SK-N-SH (cell line): ENCODE measurements at places on chromosomes 11 and 22. TPM values are rescaled to one million over a fixed set of nuclear protein-coding genes. Genes with fewer than 3 reads are reported as not detected.

DNA sequence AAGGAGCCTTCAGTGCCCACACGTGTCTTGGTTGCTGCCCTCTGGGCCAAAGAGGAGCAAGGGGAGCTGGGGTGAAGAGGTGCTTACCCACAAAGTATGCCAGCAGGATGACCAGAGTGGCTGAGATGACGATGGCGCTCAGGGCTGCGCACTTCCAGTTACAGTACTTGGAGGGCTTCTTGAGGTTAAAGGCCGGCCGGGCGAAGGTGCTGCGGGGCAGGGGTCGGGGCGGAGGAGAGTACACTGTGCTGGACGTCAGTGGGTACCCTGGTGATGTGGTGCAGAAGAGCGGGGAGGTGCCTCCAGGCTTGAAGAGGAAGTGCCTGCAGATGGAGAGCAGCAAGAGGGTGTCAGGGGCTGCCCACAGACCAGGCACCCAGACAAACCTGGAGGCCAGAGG, 315.0 kb upstream of the NARS2 start:
- no peak for DNase-seq

The MYOD1 gene
- not detected in 2 replicates for polyA plus RNA-seq

The TMPRSS5 gene
- polyA plus RNA-seq: 0.28 and 0.29 TPM in 2 replicates

- DNase-seq: no peak
These were observed 796 bp downstream of the POLDIP3 start for GRCh38 chr22:42613872-42614301.

The OR51I1 gene
- 0.08 TPM in 1 of 2 replicates, not detected in the other for polyA plus RNA-seq

DNA sequence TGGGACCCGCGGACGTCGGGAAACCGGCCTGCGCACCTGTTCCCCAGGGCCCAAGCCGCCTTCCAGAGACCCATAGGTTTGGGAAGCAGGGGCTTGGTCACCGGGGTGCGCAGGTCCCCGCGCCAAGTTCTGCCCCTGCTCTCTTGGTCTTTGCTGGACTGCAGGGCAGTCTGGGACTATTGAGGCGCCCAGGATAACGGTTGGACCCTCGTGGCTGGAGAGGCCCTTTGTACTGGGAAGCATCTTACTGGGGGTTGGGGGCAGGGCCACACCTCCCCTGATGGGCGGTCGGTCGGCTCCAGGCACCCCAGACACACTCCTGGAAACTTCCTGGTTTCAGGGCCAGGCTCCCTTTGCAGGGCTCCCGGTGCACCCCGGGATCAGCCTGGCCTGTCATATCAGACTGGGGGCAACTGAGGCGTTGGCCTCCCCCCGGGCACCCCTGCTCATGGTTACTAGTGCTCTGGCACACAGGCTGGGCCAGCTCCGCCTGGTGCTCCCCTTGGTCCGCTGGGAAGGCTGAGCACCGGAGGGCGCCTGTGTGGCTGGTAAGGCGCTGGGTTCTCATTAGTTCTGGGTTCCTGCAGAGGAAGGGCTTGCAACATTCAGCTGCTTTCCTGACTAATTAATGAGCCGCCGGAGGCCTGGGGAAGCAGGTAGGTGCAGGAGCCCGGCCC, 1250.5 kb downstream of the BRD1 start:
- DNase-seq: no peak

DNA sequence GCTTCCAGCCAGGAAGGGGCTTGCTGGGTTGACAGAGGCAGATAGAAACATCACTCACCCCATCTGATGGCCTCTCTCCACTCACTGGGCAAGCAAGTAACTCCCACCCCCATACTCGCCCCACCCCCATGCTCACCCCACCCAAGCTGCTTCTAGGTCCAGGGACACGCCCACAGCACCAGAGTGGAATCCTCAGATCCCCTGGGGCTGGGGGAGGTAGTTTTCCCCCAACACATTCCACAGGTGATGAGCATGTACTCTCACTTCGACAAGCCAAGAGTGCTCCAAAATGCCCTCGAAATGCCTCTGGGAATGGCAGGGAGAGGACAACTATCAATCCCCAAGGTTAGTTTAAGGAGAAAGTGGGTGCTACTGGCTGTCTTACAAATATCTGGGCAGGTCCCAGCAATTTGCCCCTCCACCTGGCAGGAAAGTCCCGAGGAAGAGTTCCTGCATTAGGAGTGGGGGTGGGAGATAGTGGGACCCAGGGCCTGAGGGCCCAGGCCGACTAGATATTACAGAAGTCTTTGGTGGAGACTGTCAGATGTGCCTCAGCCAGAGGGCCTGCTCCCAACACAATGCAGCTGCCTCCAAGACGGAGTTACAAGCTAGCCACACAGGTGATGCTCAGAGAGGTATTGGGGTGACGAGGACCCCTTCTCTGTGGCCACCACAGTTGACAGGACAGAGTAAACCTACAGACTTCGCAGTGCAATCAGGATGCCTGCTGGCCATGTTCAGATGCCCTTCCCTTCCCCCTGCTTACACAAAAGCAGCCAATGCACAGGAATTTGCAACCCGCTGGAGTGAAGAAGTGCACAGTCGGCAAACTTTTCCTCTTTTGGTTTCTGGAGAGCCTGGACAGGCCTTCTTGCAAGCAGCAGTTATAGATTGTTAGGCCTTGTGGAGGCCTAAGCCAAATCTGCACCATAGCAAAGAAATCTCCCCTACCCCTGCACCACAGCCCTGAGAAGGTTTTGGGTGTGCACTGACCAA, 2.9 kb upstream of the LMO1 start:
- no peak for DNase-seq

DNA sequence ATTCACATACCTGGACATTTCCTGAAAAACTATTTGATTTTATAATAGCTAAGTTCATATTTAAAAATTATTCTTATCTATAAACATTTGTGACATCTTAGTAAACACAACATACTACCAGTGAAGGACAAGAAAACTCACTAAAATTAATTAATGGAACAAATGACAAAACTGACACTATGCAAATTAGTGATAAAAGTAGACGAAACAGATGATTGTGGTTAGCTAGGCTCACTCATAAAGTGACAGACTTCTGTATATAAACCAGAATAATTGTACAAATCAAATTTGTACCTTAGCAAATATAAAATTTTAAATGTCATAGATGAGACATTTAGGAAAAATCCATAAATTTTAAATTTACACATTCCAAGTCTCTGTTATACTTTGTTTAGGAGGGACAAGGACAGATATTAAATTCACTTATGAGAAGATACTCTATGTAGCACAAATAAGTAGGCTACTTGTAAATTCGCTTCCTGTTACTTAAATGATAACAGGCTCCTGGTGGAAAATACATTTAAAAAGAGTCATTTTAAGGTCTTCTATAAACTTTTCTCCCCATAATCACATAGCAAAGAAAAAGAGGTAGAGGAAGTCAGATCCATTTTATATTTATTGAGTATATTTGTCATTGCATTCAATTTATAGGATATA, 81.2 kb downstream of the KIF18A start:
- DNase-seq: no peak

The MAPK8IP1 gene
- polyA plus RNA-seq: 11.0 and 12.5 TPM in 2 replicates

DNA sequence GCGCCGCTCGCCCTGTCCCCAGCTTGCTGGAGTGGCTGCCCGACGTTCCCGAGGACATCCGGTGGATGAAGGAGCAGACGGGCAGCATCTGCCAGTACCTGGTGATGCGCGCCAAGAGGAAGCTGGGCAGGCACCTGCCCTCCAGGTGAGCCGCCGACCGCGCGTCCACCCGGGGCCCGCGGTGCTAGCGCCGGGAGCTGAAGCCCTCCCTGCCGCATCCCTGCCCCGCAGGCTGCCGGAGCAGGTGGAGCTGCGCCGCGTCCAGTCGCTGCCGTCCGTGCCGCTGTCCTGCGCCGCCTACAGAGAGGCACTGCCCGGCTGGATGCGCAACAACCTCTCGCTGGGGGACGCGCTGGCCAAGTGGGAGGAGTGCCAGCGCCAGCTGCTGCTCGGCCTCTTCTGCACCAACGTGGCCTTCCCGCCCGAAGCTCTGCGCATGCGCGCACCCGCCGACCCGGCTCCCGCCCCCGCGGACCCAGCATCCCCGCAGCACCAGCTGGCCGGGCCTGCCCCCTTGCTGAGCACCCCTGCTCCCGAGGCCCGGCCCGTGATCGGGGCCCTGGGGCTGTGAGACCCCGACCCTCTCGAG, 3.3 kb upstream of the CRACR2B start:
- no peak for DNase-seq

The SCGB1D2 gene
- not detected in 2 replicates for polyA plus RNA-seq

DNA sequence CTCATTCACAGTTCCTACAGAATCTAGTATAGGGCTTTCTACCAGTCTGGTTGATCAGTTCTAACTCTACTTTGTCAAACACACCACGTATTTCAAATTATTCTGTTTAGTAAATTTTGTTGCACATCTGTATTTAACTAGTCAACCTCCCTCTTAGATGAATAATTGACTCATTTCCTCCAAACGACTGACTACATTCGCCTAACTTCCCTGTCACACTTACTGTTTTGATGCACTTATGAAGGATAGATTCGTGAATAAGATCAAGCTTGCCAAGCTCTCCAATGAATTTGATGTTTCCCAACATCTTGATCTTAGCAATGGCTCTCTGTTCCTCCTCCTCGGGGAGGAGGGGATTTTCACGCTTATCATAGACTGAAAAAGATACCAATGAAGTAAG, 5.0 kb downstream of the EIF4G2 start:
- no peak for DNase-seq
